HT-29 (cell line): ENCODE measurements at places on chromosomes 16 and 17. TPM values are rescaled to one million over a fixed set of nuclear protein-coding genes. Genes with fewer than 3 reads are reported as not detected.

The BAHCC1 gene
- total RNA-seq, result 10.4 and 11.6 TPM in 2 replicates

The ABCC3 gene
- 286 and 313 TPM in 2 replicates for total RNA-seq

The NPW gene
- total RNA-seq, result 0.91 and 2.7 TPM in 2 replicates

The PCGF2 gene
- 8.7 and 18.9 TPM in 2 replicates for total RNA-seq

The SYT17 gene
- 0.38 and 0.57 TPM in 2 replicates for total RNA-seq

The ECI1 gene
- 160 and 162 TPM in 2 replicates for total RNA-seq

The B4GALNT2 gene
- total RNA-seq, result 0.18 TPM in 1 of 2 replicates, not detected in the other

The TNFRSF17 gene
- not detected in 2 replicates for total RNA-seq

The SOCS1 gene
- total RNA-seq, result 1.2 and 1.3 TPM in 2 replicates

- no peak for DNase-seq
Measured at GRCh38 chr16:17026600-17027242, 444.0 kb downstream of the XYLT1 start.

DNA sequence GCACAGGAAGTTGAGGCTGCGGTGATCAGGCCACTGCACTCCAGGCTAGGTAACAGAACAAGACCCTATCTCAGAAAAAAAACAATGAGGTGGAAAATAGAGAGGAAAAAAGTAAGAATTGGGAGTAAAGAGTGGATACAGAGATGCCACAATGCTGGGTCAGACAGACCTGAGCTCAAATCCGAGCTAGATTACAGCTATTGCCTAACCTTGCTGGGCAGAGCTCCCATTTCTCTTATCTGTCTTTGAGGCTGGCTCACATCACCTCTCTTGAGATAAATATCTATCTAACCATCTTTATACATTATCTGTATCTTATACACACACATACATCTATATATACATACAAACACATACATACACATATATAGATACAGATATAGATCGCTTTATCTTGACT is 59.0 kb downstream of the ACSM2B start:
- no peak for DNase-seq

DNA sequence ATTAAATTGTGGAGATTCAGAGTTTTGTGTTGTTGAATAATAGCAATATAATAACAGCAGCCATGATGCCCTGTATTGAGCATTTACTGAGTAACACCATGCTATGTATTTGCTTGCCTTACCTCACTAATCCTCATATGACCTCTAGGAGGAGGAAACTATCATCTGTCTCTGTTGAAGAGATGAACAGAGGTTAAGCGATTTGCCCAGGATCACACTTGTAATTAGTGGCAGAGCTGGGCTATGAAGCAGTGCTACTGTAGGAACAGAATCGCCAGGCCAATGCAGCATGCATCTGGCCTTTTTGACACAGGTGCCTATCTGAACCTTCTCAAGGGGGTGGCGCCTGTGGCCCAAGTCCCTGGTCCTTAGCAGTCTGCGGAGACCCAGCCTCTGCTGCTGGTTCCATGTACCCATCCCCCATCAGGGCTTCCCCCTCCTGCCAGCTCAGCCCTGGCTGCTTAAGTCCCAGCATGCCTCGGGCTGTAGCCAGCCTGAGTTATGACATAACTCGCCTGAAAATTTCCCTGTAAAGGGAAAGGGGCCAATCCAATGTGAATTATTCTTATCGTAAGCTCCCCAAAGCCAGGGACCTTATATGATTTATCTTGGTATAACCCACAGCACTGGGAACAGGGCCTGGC is 50.4 kb upstream of the HS3ST2 start:
- DNase-seq, result no peak

DNA sequence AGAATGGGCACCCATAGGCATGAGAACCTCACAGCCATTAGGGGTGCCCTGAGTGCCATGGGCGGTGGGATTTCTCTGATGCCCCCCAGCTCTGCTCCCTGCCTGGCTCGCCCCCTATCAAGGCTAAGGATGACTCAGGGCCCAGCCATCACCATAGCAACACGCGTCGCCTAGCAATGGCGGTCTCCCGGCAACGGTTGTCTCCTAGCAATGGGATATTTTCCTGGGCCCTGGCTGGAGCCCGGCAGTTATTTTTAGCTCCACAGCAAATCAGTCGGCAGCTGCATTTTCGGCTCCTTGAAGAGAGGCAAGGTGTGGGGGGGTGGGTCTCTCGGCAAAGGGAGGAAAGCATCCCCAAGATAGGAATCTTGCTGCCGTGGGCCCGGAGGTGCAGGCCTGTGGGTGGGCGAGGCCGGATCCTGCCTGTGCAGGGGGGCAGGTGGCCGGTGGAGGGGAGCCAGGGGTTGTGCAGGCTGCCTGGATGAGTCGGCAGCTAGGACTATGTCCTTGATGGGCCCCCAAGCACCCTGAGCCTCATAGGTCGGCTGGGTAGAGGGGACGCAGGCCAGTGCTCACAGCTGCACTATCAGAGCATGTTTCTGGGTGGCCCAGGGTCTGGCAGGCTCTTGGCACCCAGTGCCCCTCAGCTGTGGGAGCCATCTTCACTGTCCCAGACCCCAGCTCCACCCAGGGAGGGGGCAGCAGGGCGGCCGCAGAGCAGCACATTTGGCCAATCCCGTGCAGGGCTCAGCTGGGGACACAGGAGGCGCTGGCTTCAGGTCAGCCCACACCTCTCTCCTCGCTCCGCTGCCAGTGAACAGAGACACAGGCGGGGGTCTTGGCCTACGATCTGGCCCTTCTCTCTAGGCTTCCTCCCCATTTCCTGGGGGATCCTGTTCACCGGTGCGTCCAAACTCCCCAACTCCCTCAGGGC is 4.2 kb upstream of the FBXL16 start:
- DNase-seq, result peak; percentile 64

GRCh38 chr16:80924372-80924978 is 82.2 kb downstream of the CMC2 start:
- peak; percentile 70 for DNase-seq

GRCh38 chr17:38797828-38798227 is 1.5 kb downstream of the PIP4K2B start:
- DNase-seq, result no peak

DNA sequence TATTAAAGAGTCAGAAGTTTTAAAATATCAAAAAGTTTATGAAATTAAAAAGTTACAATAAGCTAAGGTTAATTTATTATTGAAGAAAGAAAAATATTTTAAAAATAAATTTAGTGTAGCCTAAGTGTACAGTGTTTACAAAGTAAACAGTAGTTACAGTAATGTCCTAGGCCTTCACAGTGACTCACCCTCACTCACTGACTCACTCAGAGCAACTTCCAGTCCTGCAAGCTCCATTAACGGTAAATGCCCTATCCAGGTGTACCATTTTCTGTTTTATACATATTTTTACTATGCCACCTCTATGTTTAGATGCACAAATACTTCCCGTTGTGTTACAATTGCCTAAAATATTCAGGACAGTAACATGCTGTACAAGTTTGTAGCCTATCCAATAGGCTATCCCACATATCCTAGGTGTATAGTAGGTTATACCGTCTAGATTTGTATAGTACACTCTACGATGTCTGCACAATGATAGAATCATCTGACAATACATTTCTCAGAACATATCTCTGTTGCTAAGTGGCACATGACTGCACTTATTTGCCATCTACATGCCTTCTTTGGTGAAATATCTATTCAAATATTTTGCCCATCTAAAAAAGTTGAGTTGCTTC is 67.2 kb upstream of the WSB1 start:
- DNase-seq, result peak; percentile 38

- DNase-seq, result no peak
Measured at GRCh38 chr16:50644729-50645128, 36.4 kb downstream of the SNX20 start.

GRCh38 chr17:34110315-34110714 is 144.8 kb upstream of the CCL2 start:
- DNase-seq, result no peak

GRCh38 chr17:46020023-46020761 is 21.1 kb downstream of the STH start:
- DNase-seq, result no peak

GRCh38 chr17:76640550-76641380 is 2.8 kb downstream of the ST6GALNAC1 start:
- no peak for DNase-seq

GRCh38 chr17:11240841-11241610 is at the start of gene SHISA6:
Gene SHISA6 (plus strand): TSS chr17:11241213.
- DNase-seq, result no peak

DNA sequence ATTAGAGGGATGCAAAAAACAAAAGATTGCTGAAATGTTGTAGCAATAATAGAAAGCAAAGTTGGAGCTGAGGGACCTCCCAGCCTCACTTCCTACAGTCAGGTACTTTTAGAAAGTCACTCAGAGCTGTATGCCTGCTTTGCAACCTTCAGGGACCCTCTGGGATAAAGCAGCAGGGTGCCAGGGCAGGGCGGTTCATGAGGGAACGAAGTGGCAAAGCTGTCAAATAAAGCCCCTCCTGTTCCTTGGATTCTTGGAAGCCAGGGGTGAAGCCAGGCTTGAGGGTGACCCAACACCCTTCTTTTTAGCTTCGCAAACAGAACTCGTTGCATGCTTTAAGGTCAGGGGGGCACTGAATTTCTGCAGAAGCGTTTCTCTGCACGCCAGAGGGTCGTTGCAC is 767 bp downstream of the ATP2C2 start:
- no peak for DNase-seq

GRCh38 chr17:46063241-46063640 is 64.2 kb downstream of the STH start:
- DNase-seq, result no peak

GRCh38 chr17:50352693-50353599 is 7.0 kb downstream of the XYLT2 start:
- no peak for DNase-seq

GRCh38 chr17:75596320-75597087 is 8.9 kb downstream of the MYO15B start:
- no peak for DNase-seq

DNA sequence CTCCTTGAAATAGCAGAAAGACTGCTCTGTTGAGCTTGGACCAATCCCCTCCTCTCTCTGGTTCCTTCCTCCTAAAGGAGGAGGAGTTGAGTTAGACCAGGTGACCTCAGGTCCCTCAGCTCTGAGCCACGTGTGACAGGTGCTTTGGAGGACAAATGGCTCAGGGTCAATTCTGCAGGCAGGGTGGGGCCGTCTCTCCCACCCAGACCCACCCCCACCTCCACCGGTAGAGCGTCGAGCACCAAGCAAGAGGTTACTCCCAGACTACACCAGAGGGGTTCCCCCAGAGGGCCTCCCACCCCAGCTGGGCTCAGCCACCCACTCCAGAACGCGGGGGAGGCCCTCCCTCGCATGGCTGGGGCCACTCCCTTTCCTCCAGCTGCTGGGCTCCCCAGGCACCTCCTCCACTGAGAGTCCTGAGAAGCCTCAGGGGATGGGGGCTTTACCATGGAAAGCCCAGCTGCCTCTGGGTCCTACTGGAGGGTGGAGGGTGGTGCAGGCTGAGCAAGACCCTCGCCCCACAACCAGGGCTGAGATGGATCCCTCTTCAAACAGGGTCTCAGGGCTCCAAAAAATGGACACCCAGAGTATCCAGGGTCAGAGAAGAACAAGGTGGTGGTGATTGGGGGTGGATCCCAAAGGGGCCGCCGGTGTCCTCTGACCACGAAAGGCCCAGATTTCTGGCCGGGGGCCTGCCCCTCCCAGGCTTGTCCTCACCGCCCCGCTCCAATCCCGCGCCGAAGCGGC is 7.6 kb downstream of the MYO1C start:
- peak; percentile 63 for DNase-seq

DNA sequence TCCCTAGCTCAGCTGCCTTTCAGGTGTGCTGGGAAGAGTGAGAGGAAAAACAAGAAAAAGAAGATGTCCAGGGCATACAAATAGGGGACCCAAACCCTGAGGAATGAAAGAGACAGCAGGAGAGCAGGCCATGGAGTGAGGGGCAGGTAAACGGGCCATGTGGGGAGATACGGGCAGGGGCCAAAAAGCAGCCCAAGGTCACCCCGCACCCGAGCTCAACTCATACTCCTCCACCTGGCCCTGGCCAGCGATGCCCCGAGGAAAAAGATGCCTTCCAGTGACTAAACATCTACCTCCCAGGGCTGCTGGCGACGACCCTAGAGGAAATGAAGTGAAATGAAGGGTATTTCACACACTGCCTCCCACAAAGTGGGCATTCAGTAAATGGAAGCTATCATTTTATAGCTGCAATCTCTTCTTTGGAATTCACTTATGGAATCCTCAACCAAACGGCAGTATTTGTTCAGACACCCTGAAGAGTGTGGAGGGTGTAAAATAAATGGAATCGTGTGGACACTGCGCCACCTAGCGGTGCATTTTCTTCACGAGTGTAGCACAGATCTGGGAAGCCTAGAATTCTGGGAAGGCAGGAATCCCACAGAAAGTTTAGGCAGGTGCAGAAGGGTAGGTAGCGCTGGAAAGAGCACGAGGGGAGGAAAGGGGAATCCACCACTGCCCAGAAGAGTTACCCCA is 14.9 kb downstream of the ELAC2 start:
- peak; percentile 78 for DNase-seq

DNA sequence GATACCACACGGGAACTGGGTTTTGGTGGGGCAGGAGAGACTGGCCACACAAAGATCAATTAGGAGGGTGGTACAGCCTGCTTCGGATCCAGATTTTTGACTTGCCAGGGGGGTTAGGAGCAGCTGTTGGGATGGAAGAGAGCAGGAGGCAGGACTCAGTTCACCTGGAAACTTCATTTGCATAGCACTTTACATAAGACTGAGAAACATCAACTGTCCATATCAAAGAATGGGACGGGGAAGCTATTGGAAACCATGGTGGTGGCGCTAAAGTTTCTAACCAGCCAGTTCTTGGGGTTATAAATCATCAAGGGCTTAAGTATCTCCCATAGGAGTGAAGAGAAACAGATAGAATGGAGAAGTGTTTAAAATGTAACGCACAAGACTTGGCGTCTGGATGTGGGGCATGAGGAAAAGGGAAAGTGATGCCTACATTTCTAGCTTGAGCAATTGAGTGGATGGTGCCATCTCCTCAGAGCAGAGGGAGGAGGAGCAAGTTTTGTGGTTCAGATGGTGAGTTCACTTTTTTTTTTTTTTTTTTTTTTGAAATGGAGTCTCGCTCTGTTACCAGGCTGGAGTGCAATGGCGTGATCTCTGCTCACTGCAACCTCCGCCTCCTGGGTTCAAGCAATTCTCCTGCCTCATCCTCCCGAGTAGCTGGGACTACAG is 6.4 kb upstream of the SRCAP start:
- no peak for DNase-seq

DNA sequence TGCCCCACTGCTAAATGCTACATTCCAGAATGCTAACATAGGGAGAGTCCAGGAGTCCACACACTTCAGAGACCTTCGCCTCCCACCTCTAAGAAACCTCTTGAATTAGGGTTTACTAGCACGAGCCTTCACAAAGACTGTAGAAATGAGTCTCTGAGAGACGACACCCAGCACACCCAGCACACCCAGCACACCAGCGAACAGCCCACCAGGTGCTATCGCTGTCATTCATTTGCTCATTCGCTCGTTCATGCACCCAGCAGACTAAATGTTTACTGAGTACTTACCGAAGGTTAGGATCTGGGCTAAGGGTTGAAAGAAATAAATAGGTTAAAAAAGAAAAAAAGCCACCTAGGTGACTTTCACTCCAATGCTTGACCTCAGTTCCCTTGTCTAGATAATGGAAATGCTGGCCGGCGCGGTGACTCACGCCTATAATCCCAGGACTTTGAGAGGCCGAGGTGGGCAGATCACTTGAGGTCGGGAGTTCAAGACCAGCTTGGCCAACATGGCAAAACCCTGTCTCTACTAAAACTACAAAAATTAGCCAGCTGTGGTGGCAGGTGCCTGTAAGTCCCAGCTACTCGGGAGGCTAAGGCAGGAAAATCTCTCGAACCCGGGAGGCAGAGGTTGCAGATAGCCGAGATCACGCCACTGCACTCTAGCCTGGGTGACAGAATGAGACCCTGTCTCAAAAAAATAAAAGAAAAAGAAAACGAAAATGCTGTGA is 100.8 kb downstream of the ADCY9 start:
- peak; percentile 2 for DNase-seq

GRCh38 chr16:12688951-12689850 is 114.5 kb downstream of the CPPED1 start:
- DNase-seq, result no peak

GRCh38 chr16:47876511-47876910 is 279.3 kb downstream of the ABCC12 start:
- no peak for DNase-seq
